ENCODE measurements at places on chromosomes 12 and 14. TPM values are rescaled to one million over a fixed set of nuclear protein-coding genes. Genes with fewer than 3 reads are reported as not detected.

DNA sequence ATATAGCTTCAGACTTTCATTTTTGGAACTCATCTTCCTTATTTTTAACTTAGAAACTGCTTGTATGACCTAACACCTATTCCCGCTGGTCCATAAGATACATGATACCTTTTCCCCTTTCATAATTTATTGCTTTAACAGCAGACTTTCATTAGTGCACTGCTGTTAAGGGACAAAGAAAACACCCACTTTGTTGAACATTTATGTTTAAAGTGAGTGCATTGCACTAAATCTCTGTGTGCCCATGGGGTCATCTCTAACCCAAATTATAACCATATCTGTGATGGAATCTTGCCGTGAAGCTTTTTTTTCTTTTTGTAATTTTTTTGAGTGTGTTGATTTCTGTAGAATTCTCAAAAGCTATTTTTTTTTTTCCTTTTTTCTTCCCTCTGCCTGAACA, 261.8 kb downstream of the TMTC2 start:
- DNase-seq: no peak

GRCh38 chr12:80165746-80166145, 66.4 kb downstream of the OTOGL start:
- DNase-seq: no peak

GRCh38 chr12:106345746-106346145, 11.8 kb upstream of the POLR3B start:
- peak; percentile 50 for DNase-seq

The WIF1 gene
- 51.1 TPM for total RNA-seq

DNA sequence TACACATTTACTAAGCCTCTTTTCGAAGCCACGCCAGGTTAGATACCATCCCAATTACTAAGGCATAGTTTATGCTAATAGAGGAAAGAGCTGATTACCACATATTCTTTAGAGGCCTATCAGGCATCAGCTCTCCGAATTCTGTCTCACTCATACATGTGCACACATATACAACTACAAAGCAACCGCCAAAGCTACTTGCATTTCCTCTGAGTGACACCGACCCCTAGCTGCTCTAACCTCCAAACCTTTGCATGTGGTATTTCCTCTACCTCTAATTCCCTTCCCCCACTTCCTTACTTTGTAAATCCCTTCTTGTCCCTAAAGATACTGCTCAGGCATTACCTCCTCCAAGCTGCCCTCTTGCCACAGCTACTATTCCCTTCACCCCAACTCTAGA, 107.2 kb downstream of the DUSP6 start:
- no peak for DNase-seq

DNA sequence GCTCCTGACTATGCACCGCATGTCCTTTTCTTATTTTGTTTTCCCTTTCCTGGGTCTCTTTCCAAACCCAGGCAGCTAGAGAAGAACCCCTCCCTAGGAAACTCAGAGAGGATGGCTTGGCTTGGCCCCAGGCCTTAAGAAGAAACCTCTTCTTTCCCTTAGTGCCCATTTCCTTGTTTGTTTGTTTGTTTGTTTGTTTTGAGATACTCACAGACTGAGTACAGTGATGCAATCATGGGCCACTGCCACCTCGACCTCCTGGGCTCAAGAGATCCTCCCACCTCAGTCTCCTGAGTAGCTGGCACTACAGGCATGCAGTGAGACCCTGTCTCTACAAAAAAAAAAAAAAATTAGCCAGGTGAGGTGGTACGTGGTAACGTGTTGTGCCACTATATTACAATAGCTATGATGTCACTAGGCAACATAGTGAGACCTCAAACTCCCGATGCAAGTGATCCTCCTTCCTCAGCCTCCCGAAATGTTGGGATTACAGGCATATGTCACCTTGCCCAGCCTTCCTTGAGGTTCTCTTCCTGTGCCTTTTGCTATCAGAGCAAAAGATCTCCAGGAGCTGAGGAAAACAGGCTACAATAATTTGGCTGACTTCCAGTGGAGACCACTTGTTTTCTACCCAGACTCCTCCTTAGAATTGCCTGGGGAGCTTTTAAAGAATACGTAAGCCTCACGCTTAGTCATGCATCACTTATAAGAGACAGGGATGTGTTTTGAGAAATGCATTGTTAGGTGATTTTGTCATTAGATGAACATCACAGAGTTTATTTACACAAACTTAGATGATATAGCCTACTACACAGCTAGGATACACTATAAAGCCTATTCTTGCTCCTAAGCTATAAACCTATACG, 34.5 kb upstream of the LGALS3 start:
- DNase-seq: peak; percentile 49

DNA sequence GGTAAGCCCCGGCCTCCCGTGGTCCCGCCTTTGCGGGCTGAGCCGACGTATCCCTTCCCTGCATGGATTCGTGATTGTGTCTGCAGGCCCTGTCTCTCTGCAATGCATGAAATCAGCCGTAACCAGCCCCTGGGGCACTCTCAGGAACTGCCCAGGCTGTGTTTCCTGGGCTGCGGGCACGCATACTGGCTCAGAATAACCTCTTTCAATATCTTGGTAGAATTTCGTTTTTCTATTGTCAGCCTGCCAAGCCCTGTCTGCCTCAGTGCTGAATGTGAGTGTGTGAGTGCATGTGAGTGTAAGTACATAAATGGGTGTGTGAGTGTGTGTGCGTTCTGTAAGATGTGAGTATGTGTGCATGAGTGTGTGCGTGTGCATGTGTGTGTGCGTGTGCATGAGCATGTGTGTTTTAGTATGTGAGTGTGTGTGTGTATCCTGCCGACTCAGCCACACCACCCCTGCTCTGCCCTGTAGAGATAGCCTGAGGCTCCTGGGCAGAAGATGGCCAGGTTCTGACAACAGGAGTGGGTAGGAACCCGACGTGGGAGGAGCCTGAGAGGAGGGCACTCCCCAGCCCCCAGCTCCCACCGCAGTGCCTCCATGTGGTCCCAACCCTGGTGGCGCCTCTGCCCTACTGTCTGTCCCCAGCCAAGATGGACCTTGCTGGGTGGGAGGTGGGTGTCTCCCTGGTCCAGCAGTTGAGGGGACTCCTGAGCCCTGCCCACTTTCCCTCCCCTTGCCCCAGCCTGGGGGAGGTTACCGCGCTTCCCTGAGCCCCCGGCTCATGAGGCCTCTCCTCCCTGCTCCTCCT, 268.8 kb downstream of the ADGRD1 start:
- peak; percentile 67 for DNase-seq

The SMOC1 gene
- total RNA-seq: 4.0 TPM

The AQP6 gene
- 0.10 TPM for total RNA-seq

GRCh38 chr14:20327005-20327869, 5.8 kb downstream of the CCNB1IP1 start:
- DNase-seq: peak; percentile 82
